Stimulated activated CD8-positive, alpha-beta memory T cell treated with anti-CD3 and anti-CD28 coated beads, Interleukin-15, amount 100 ng/mL, for 4 hours (primary cell): ENCODE measurements at places on chromosomes 16 and 17.

DNA sequence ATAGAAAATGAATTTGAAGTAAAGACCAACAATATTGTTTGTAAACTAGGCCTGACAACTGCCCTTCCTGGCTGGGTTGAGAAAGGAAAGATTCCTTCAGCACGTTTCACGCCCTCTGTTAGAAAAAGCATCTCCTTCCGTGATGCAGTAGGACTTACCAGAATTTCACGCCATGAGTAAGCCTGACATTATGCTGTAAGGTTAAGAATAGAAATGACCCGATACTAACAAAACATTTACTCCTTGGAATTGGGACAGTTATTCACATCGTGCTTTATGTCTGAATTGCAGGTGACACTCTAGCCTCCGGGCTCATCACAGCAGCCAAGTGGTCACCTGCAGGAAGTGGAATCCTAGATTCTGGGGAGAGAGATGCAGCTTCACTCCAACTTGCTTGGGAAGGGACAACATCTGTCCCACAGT lies 17.5 kb downstream of the MARCHF10 start:
- DNase-seq = no peak

DNA sequence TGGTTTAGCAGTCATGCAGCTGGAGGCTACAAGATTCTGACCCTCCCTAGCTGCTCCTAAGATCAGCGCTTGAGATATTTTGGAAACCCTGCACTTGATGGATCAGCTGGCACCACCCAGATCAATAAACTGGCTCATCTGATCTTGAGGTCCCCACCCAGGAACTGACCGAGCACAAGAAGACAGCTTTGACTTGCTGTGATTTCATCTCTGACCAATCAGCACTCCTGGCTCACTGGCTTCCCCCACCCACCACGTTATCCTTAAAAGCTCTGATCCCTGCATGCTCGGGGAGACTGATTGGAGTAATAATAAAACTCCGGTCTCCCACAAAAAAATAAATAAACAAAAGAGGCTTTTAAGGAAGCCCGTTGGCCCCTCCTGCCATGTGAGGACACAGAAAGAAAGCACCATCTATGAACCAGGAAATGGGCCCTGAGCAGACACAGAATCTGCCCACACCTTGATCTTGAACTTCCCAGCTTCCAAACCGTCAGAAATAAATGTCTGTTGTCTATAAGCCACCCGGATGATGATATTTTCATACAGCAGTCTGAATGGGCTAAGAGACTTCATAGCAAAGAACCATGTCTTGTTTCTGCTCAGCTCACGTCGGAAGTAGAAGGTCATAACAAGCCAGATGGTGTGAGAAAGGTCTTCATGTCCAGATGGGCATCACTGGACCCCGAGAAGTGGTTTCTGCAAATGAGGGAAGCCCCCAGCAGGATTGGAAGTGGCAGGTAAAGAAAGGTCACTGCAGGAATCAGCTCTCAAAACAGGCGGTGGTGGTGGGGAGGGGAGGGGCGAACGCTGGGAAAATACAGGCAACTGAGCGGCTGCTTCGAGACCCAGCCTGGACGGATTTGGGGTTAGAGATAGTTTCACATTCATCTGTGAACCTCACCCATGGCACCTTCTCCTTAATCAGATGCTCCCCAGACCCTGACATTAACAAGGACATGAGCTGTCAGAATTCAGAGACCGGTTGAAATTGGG lies 19.8 kb upstream of the RPH3AL start:
- DNase-seq = no peak

GRCh38 chr16:3780570-3780969 lies 63.2 kb upstream of the TRAP1 start:
- DNase-seq = no peak

DNA sequence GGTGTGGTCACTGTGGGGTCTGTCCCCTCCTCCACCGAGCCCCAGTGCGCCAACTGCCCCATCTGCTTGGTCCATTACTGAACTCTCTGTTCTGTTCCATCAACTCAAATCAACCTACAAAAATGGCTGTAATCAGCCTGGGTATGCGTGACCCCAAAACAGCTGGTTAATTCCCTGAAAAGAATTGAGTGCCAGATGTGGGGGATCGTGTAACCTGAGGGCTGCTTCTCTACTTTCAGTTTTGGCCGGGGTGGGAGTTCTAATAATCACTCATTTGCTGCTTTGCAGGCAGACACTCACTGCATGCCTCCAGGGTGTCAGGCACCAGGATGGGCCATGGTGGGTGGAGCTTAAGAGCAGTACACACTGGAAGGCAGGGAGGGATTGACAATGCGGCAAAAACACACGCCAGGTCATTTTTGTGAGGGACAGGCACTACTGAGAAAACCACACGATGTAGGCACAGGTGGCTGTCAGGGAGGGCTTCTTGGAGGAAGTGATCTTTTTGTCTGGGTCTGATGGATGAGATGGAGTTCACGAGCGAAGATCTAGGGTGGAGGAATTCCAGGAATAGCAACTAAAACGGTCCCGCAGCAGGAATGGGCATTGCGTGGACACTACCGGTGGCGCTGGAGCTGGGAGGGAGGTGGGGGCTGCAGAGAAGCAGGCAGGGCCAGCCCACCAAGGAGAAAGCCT lies 30.4 kb upstream of the SSTR5 start:
- DNase-seq = no peak

GRCh38 chr17:58413684-58414083 lies 3.6 kb downstream of the RNF43 start:
- DNase-seq = no peak

- no peak for DNase-seq
These were observed 22.0 kb upstream of the GFOD2 start for GRCh38 chr16:67741118-67741517.

DNA sequence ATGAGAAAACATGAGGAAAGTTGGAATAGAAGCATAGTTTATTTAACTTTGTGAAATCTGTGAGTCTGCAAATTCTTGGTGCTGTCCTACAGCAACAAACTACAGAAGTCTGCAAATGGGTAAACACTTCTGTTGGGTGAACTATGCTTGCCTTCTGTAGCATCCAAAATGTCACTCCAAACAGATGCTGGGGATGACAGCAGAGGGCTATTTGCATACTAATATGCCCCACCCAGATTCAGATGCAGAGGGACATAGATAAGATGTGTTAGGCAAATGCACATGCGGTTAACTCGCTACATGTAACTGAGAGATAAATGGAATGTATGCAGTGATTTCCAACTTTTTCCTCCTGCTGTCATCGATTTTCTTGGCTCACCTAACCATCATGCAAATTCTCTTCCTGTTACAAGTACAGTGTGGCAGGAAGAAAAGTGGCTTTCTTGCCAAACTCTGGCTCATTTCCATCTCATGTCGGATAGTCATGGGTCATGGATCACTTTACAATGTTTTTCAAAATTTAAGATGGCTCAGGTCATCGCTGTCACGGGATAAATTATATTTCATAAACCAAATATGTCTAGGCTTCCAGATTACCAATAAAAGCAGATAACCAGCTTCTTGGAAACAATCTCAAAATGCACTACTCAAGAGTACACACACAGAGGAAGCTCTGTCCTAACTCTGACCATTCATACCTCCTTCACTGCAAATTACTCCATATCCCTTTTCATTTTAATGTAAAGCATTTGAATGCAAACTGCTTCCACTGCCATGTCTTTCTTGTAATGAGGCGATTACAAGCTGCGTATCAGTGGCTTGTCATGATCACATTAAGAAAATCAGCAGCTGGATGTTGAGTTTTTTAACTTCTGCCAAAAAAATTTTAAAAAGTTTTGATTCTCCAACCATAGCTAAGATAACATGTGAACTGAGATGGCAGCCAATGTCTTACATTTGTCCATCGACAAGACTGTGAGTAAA lies 47.7 kb downstream of the ADAMTS18 start:
- DNase-seq = no peak

DNA sequence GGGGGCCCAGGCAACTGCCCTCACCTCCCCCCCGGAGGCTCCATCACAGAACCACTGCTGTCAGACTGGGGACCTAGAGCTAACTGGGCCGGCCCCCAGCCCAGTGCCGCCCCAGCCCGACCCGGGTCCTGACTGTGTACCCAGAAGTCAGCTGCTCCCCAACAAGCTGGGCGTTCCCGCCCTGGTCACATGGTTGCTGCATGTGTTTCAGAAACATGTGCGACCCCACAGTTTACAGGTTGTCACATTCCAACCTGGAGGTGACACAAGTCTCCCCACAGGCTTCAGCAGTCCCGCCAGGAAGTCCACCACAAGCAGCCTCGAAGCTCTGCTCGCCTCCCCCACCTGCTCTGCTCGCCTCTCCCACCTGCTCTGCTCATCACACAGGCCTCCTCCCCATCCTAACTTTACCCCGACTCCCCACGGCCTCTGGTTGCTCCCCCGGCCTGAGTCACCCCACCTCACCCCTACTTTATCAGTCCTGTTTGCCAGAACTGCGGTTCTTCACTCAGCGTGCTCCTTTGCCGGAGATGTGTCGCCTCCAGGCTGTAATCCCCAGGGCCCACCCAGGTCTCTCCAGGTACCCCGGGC lies 968 bp downstream of the MRPL28 start:
- DNase-seq = no peak

GRCh38 chr16:74279805-74280204 lies 16.8 kb upstream of the PSMD7 start:
- no peak for DNase-seq
